ENCODE measurements at places on chromosomes 2 and 18. TPM values are rescaled to one million over a fixed set of nuclear protein-coding genes. Genes with fewer than 3 reads are reported as not detected.
A peak's percentile ranks its signal among the peaks of the same experiment; 100 is the strongest.

IMPA2 gene
- total RNA-seq: 16.6 TPM

DNA sequence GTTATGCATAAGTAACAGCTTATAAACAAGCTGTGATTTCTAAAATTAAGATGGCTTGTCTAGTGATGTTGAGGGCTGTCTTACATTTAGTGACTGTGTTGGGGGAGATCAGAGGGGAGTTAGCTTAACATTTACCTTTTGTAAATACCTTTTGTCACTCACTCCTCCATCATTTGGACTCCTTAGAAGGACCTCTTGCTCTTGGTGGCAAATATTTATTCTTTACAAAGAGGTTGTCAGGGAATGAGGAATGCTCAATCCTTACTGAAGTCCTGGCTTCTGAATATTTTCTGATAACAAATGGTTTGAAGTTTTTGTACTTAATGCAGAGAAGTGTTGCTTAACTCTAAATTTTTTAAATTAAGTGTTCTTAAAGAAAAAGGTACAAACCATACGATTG lies 438.8 kb upstream of the FAM98A start:
- no peaks in the 10 kb centered on the region for H3K36me3 ChIP-seq
- H3K4me3 ChIP-seq: no peak overlapping the region
- H3K4me1 ChIP-seq: no peaks in the 10 kb centered on the region
- H3K27ac ChIP-seq: no peak overlapping the region

- DNase-seq: no peak
- H3K27me3 ChIP-seq: no peaks in the 10 kb centered on the region
- H3K4me1 ChIP-seq: no peaks in the 10 kb centered on the region
- H3K4me3 ChIP-seq: no peak overlapping the region
- H3K27ac ChIP-seq: no peak overlapping the region
These were observed 99.2 kb downstream of the RND3 start for GRCh38 chr2:150388289-150388625.

ACTG2 gene
- 2.2 TPM for total RNA-seq

SCN2A gene
- total RNA-seq: 0.26 TPM

- DNase-seq: no peak
- no peaks in the 10 kb centered on the region for H3K27me3 ChIP-seq
- no peaks in the 10 kb centered on the region for H3K36me3 ChIP-seq
These were observed 78.7 kb downstream of the ICOS start for GRCh38 chr2:204015118-204015843.

DNA sequence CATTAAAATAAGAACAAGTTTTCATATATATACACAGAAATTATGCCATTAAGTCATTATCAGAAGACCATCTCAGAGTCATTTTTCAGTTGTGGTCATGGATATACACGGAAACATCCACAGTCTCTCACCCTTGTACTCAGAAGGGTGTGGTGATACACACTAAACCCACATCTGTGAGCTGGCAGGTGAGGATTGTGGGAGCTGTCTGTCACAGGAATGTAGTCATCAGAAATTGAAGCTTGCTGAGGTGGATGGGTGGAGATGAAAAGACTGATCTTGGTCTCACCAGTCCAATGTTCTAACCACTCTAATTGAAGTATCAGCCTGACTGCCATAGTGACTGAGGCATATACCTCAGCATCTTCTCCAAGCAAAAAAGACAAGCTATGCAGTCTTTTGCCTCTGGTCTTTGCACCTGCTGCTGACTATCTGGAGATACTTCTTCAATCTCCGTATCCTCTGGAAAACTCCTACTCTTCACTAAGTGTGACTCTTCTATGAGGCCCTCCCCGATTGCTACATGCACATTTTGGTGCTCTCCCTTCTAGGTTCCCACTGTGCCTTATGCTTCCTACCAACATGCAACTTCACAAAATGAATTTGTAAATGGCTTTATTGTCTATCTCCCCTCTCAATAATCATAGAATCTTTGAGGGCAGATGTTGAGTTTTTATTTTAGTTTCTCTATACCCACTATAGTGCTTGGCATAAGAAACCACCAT lies 232.8 kb downstream of the DYM start:
- H3K27ac ChIP-seq: no peak overlapping the region
- H3K27me3 ChIP-seq: no peaks in the 10 kb centered on the region
- no peak overlapping the region for H3K4me3 ChIP-seq

- H3K4me3 ChIP-seq: peak overlapping the region; percentile 65
- H3K27me3 ChIP-seq: peaks cover 31% of the 10 kb centered on the region
- DNase-seq: no peak
- H3K27ac ChIP-seq: peak overlapping the region; percentile 82
These were observed 1.1 kb downstream of the EFHD1 start for GRCh38 chr2:232634206-232635150.

- DNase-seq: no peak
- no peak overlapping the region for H3K27ac ChIP-seq
- no peaks in the 10 kb centered on the region for H3K4me1 ChIP-seq
These were observed 437.9 kb upstream of the UBE2E3 start for GRCh38 chr2:180542511-180542910.

DNA sequence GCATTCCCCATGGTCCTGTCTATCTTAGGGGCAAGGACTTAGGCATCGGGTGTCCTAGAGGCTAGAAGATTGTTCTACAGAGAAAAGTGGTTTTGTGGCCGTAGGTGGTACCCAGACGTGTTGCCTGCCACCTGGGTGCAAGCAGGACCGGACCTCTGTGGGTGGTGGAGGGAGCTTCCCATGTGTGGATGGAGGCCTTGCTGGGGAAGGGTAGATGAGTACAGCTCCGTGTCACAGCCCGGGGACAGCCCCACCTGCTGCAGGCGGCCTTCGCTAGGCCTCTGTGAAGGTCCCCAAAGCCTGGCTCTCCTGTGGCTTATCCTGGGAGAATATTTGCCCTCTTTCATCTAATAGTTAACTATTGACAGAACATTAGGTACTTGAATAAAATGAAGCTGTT lies 25.3 kb downstream of the CTIF start:
- no peaks in the 10 kb centered on the region for H3K36me3 ChIP-seq
- H3K27me3 ChIP-seq: no peaks in the 10 kb centered on the region
- DNase-seq: no peak
- no peak overlapping the region for H3K4me3 ChIP-seq
- no peak overlapping the region for H3K27ac ChIP-seq

GRCh38 chr18:22613788-22614187 lies 196.1 kb upstream of the CTAGE1 start:
- no peak for DNase-seq
- no peak overlapping the region for H3K4me3 ChIP-seq
- H3K36me3 ChIP-seq: no peaks in the 10 kb centered on the region
- no peaks in the 10 kb centered on the region for H3K27me3 ChIP-seq

DNA sequence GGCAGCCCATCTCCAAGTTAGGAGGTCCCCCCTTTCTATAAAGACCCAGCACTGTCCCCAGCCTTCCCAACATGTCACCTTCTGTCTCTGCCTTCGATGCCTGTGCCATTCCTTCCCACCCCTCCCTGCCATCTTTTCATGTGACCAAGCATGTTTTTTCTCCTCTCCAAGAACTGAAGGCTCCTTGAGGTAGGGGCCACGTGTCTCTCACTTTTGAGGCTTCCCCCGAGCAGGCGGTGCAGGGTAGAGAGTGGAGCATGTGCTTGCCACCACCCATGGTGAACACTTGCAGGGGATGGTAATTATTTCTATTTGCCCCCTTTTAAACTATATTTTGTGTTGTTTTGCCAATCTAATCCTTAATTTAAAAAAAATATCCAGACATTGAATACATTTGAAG lies 168.4 kb downstream of the ACKR3 start:
- H3K36me3 ChIP-seq: no peaks in the 10 kb centered on the region
- DNase-seq: no peak
- H3K4me1 ChIP-seq: no peaks in the 10 kb centered on the region

DNA sequence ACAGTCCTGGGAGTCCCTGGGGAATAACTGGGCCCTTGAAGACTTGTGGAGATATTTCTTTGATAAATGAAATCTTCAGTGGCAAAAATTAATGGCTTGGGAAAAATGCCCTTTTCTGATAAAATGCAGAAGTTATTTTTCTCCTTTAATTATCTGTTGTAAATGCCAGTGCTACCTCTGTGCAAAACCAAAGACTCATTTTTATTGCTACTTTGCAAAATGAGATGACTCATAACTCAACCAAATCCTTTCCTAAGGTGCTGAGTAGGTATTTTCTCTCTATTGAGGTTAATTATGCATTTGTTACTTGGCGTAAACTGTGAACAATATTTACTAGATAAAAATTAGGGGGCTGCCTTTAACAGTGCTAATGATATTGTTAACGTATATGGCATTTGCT lies 163.9 kb downstream of the DOK6 start:
- no peak overlapping the region for H3K27ac ChIP-seq
- no peaks in the 10 kb centered on the region for H3K4me1 ChIP-seq
- no peaks in the 10 kb centered on the region for H3K27me3 ChIP-seq
- no peak overlapping the region for H3K4me3 ChIP-seq

- H3K36me3 ChIP-seq: no peaks in the 10 kb centered on the region
- no peaks in the 10 kb centered on the region for H3K4me1 ChIP-seq
- H3K4me3 ChIP-seq: no peak overlapping the region
- H3K27me3 ChIP-seq: no peaks in the 10 kb centered on the region
- peak overlapping the region; percentile 2 for H3K27ac ChIP-seq
These were observed 826.4 kb downstream of the SOCS6 start for GRCh38 chr18:71115261-71115660.

- DNase-seq: no peak
- no peak overlapping the region for H3K4me3 ChIP-seq
- H3K36me3 ChIP-seq: no peaks in the 10 kb centered on the region
These were observed 228.2 kb downstream of the VAPA start for GRCh38 chr18:10142056-10142455.

DNA sequence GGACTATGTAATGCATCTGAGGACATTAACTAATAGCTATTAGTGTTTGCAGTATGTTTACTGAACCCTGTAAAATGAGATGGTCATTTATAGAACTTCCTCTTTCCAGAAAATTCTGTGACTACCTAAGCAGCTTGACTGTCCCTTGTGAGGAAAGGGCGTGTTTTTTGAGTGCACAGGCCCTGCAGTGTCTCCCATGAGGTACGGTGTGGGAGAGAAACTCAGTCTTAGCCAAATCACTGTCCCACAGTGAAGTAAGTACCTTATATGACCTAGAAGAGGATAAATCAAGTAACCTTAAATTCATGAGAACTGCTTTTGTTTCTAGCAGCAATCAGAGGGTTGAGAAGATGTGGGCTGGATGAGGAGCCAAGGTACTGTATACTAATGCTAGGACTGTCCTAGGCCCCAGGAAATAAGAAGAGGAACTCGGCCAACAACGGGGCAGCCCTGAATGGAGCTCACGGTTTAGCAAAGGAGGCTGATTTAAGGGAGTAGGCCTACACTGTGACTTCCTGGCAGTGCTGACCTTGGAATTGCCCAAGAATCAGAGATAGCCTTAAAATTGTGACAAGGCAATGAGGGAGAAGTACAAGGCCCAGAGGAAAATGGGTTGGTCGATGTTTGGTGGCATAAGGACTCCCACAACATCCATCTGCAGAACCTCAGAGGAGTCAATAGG lies 103.5 kb upstream of the CTAGE1 start:
- no peaks in the 10 kb centered on the region for H3K36me3 ChIP-seq
- H3K27me3 ChIP-seq: no peaks in the 10 kb centered on the region
- H3K4me1 ChIP-seq: no peaks in the 10 kb centered on the region
- no peak overlapping the region for H3K4me3 ChIP-seq

DNA sequence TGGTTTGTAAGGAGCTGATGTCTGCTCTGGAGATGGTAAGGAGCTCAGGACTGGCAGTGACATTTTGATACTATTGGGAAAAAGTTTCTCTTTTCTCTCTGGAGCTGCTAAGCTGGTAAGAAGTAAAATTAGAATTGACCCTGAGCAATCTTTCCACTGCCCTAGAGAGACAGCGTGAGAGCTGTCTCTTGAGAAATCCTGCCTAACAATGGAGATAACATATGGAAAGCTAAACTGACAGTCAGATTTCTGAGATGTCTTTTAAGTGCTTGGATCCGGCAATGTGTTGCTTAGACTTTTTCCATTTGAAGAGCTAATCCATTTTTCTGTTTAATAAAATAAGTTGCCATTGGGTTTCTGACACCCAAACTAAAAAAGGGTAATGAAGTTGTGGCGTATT lies 302.4 kb downstream of the KCNS3 start:
- H3K4me3 ChIP-seq: no peak overlapping the region
- H3K27ac ChIP-seq: no peak overlapping the region
- no peaks in the 10 kb centered on the region for H3K36me3 ChIP-seq
- DNase-seq: no peak

DNA sequence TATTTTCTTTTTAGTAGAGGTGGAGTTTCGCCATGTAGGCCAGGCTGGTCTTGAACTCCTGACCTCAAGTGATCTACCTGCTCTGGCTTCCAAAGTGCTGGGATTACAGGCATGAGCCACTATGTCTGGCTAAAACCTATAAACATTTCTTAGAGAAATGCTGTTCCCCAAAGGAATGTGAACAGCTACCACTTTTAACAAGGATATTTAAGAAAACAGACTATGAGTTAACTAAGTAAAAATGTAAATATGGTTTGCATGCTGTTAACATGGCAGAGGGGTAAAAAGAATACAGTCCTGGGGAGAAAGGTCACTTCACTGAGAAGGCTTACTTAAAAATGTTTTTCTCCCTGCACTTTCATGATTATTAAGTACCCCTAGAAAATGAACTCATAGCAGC lies 57.1 kb downstream of the SLC16A14 start:
- H3K36me3 ChIP-seq: no peaks in the 10 kb centered on the region
- no peak for DNase-seq
- H3K4me1 ChIP-seq: no peaks in the 10 kb centered on the region
- no peak overlapping the region for H3K4me3 ChIP-seq

GRCh38 chr2:197571627-197572271 lies 55.9 kb downstream of the MOB4 start:
- DNase-seq: no peak
- no peaks in the 10 kb centered on the region for H3K36me3 ChIP-seq
- H3K27me3 ChIP-seq: no peaks in the 10 kb centered on the region
- peaks cover 4% of the 10 kb centered on the region for H3K4me1 ChIP-seq
- no peak overlapping the region for H3K27ac ChIP-seq
- no peak overlapping the region for H3K4me3 ChIP-seq

DNA sequence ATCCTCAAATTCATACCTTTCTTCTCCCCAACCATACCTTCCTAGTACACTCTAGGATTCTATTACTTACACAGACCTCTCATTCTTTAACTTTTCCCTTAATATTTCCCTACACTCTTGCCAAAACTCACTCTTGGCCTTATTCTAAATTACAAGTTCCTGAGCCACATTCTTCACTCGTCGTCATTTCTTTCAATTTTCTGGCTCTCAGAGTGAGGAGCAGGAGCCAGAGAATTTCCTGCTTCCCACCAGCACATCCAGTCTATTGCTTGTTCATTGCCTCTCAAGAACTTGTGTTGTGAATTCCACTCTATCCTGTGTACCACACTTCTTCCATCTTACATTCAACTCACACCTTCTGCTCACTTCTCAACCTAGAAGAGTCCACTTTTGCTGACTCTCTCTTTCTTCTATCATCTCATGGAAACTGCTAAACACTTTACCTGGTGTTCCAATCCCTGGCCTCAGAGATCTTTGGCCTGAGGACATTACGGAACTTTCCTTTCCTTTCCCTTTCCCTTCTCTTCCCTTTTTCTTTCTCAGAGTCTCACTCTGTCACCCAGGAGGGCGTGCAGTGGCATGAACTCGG lies 171.6 kb downstream of the PLCL1 start:
- H3K27ac ChIP-seq: no peak overlapping the region
- H3K27me3 ChIP-seq: no peaks in the 10 kb centered on the region
- no peak for DNase-seq
- H3K4me1 ChIP-seq: no peaks in the 10 kb centered on the region
- no peak overlapping the region for H3K4me3 ChIP-seq

All from spleen (tissue), 13 donors.